ENCODE measurements at places on chromosomes 5 and 9.

DNA sequence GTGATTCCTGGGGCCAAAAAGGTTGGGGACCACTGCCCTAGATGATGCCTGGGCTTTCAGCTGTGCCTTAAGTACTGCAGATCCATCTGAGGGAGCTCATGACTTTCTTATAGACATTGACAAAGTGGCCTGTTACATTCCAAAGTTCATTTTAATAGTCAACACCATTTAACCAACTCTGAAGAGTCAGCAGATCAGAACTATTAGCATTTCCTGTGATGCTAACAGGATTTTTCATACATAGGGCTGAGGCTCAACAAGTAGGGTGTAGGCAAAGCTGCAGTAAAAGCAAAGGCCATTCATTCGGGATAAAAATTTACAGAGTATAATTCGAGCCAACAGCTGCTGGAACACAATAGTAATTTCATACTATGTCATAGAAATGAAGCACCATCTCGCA lies 105.4 kb downstream of the LPAR1 start:
- DNase-seq = no peak

DNA sequence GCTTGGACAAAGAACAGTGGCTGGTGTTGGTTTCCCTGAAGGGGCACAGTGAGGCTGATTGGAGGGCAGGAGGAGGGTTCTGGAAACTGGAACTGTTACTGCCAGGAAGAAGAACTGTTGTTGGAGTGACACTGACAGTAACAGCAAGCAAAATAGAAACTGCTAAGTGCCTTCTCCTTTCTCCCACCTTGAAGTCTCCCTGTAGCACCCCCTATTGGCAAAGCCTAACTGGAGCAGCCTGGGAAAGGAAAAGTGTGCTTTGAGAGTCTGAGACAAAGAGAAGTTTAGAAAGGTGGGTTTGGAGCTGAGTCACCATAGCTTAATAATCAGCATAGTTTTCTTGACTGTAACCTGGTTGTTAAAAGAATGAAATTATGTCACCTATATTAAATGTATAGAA lies 2.5 kb upstream of the TMEM174 start:
- DNase-seq = no peak

DNA sequence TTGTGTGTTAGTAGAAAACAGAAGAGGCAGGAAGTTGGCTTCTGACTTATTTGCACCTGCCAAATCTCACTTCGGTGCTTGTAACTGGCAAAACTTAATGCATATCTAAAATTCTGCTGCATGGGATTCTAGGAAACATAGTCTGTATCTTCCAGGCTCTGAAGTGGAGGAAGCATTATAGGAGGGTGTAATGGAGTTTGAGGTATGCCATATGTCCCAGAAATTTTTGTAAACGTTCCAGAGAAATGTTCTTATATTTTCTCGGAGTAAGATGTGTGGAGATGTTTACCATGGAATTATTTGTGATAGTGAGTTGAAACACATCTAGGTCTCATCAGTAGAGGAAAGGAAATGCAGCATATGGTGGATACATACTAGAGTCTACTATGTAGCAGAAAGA lies 1329.0 kb upstream of the NUDT12 start:
- no peak for DNase-seq

DNA sequence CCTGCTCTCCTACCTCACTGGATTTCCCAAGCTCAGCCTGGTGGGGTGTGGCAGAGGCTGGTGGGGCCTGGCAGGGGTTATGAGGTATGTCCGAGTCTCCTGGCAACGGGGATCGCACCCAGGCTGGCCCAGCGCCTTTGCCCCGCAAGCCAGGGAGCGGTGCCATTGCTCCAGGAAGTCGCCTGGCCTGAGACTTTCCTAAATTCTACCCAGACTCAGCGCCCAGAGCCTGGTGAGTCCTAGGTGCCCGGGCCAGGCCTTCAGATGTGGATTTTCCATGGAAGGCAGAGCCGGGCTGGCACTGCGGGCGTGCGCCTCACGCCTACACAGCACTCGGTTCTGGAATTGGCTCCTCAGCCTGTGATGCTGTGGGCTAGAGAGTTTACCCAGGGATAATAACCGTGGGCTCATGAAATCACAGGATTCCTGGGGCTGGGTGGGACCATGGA lies 155.4 kb upstream of the COL5A1 start:
- no peak for DNase-seq

DNA sequence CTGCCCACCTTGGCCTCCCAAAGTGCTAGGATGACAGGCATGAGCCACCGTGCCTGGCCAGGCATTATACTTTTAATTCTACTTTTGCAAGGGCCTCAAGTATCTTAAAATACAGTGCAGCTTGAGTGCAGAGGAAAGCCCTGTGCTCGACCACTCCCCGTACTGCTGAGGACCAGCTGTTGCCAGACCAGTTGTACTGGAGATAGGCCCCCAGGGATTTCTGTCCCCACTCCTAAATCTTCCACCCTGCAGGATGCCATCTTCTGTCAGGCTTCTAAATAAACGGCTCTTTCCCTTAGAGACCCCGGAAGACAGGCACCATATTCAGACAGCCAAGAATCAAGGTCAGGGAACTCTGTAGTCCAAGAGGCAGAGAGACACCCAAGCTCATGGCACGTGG lies 16.6 kb upstream of the PSMD5 start:
- DNase-seq = no peak

- DNase-seq = no peak
Observed at GRCh38 chr5:2738156-2738699, 13.2 kb downstream of the IRX2 start.

GRCh38 chr9:26945591-26945990 lies 1.5 kb downstream of the PLAA start:
- no peak for DNase-seq

DNA sequence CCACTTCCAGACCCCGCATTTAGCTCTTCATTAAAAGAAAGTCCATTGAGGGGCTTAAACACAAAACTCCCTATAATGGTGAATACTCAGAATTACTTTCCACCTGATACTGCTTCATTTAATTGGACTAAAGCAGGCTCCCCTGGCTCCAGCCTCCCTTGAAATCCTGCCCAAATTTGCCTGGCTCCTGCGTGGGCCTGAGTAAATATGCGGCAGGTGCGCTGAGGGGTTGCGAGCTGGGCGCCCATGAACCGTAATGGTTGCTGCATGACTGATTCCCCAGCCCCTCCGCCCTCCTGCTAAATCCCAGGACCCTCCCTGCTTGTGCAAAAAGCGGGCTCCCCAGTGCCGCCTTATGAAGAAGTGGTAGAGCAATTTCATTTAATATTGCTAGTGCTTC lies 639.7 kb downstream of the BNC2 start:
- no peak for DNase-seq

DNA sequence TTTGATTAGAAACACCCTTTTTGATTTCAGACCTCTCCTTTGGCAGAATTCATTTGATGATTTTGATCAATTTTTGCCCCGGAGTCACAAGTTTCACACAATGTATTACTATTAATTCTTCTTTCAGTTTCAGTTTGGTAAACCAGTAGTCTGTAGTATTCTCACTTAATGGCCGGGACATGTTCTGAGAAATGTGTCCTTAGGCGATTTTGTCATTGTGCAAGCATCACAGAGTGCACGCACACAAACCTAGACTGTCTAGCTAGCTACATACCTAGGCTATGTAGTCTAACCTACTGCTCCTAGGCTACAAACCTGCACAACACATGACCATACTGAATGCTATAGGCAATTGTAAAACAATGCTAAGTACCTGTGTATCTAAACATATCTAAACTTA lies 662.5 kb downstream of the IRX1 start:
- DNase-seq = no peak

- DNase-seq = no peak
Observed at GRCh38 chr9:93091453-93092081, 4.5 kb upstream of the CARD19 start.

- DNase-seq = no peak
Observed at GRCh38 chr9:65400886-65401285, 115.9 kb upstream of the FOXD4L5 start.

DNA sequence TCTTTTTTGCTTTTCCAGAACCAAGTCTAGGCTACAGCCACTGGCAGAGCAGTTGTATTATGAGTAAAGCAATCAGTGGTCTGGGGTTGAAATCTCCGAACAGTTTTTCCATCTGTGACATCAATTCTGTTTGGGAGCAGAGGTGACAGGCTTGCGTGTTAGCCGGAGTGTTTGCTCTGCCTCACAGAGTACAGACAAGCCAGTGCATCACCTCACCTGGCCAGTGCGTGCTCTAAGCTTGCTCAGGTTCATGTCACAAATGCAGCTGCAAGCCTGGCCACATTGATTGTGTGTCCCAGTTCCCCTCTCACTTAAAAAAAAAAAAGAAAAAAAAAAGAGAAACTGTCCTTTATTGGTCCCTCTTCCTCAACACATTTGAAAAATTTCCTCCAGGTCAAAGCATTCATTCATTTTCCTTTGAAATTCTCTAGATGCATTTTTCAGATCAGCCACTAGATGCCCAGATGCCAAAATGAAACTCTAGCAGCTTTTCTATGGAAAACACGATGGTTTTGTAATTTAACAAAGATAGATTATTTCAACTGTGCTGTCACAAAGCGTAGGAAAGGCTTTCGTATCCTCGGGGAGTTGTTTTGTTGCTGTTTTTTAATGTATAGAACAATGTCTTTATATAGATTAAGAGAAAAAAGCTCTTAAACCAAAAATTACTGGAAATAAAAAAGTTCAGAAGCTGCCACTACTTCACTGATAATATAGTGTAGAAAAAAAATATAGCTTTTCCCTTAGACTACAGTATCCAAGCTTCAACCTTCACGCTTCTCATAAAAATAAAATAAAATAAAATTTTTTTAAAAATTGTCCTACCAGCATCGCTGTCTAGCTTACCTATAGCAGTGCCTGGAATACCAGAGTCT lies 585.5 kb downstream of the TLE1 start:
- DNase-seq = no peak

- DNase-seq = no peak
Observed at GRCh38 chr9:87259543-87260518, 237.8 kb upstream of the DAPK1 start.

GRCh38 chr9:72327631-72328030 lies 37.4 kb downstream of the ZFAND5 start:
- no peak for DNase-seq

- DNase-seq = no peak
Observed at GRCh38 chr9:89448821-89449220, 49.1 kb downstream of the SEMA4D start.

- DNase-seq = no peak
Observed at GRCh38 chr5:62084391-62084790, 221.6 kb upstream of the KIF2A start.

DNA sequence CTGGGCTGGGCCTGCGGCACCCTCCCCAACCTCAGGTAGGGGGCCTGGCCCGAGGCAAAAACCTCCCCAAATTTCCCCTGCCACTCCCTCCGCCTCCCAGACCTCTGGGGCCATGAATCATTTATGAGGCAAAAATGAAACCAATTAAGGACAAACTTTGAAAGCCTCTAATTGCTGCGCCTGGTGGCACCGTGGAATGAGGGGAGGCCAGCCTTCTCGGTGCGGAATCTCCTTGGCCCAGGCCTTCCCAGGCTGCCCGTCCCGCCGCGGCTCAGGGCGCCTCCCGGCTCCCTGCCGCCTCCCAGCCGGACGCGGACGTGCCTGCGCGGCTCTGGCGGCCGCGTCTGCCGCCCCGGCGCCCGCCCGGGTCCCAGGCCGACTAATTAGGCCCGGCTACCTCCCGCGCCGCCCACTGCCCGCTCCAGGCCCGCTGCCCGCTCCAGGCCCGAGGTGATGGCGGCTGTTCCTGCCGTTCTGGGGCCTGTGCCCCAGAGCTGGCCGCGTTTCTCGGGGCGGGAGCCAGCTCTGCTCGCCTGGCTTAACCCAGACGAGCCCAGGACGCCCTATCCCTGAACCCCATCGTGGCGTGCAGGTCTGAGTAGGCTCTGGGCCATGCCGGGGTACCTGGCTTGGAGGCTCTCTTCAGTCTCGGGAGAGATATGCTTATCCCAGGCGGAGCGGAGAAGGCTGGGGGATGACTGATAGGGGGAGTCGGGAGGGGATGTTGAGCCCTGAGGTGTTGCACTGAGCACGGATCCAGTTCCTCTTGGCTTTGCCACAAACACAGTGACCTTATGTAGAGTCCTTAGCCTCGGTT lies 20.1 kb downstream of the CXXC5 start:
- no peak for DNase-seq

DNA sequence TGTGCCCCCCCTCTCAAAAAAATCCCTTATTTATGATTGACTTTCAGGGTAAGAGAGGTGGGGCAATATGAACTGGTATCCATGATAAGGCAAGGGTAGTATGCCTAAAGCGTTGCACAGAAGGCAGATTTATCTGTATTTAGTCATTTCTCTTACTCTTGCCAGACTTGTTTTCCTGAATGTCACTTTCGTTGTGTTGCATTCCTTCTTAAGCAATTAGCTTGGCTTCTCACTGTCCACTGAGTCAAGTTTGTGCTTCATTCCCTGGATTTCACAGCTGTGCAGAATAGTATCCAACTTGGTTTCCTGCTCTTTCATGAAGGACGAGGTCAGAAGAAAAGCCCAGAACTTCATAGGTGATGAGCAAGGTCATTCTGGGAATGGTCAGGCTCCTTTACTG lies 301.5 kb upstream of the ACTBL2 start:
- no peak for DNase-seq

DNA sequence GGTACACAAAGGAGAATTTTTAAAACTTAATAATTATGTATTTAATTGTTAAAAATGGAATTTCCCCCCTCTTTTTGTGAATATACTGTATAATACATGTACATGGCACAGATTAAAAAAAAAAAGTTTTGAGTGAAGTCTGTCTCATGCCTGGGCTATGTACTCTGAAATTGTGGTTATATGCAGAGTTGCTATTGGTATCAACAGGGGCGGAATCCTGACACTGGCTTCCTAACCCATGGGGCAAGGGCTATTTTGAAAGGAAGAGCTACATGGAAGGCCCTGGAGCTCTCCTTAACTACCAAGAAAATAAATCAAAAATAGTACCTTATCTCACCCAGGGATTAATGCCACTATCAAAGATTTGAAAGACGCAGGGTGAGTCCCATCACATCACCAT lies 865 bp upstream of the FAM193B start:
- no peak for DNase-seq

- DNase-seq = no peak
Observed at GRCh38 chr5:78747705-78748359, 99.3 kb upstream of the LHFPL2 start.

- peak; percentile 99 for DNase-seq
Observed at GRCh38 chr9:130118841-130119518, 53.2 kb upstream of the NCS1 start.

- DNase-seq = no peak
Observed at GRCh38 chr9:34521406-34522045, 1.3 kb downstream of the ENHO start.
